ENCODE measurements at places on chromosomes 13 and 19.

DNA sequence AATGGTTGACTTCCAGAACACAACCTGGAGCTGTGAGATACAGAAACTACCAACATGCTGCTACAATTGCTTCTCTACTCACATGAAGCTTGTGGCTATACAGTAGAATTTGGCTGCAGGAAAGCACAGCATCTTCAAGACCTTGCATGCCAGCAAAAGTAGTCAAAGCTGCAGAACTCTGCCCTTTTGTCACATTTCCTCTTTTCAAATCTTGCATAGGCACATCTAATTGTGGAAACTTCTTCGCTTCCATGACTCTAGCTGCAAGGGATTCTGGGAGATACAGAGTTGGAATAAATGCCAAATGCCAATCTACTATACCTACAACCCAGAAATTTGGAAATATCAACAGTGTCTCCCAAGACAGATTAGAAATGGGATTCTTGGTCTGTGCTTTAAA lies 462.2 kb downstream of the FOXO1 start:
- DNase-seq: no peak

- DNase-seq: no peak
Measured at GRCh38 chr19:30739394-30739793, 367.2 kb downstream of the ZNF536 start.

DNA sequence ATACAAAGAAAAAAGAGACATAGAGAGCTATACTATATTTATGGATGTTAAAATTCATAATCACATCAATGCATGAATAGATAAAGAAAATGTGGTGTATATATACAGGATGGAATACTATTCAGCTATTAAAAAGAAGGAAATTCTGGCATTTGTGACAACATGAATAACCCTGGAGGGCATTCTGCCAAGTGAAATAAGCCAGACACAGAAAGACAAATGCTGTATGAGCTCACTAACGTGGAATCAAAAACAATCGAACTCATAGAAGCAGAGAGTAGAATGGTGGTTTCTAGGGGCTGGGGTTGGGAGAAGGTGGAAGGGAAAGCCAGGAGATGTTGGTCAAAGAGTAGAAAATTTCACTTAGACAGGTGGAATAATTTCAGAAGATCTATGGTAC lies 24.0 kb downstream of the UTP14C start:
- no peak for DNase-seq

DNA sequence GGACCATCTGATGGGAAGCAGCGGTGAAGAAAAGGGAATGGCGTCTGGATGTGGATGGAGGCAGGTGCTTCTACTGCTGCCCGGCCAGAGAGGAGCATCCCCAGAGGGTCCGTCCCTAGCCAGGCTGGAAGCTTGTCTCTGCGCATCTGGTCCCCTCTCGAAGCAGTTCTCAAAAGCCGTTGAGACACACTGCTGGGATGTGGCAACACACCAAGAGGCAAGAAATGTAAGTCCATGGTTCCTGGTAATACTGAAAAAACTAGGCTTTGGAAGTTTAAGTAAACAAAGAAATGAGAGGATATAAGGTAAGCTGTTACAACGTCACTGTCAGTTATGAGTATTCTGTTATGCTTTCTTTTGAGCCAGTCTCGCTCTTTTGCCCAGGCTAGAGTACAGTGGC lies 15.1 kb upstream of the FFAR2 start:
- DNase-seq: no peak

DNA sequence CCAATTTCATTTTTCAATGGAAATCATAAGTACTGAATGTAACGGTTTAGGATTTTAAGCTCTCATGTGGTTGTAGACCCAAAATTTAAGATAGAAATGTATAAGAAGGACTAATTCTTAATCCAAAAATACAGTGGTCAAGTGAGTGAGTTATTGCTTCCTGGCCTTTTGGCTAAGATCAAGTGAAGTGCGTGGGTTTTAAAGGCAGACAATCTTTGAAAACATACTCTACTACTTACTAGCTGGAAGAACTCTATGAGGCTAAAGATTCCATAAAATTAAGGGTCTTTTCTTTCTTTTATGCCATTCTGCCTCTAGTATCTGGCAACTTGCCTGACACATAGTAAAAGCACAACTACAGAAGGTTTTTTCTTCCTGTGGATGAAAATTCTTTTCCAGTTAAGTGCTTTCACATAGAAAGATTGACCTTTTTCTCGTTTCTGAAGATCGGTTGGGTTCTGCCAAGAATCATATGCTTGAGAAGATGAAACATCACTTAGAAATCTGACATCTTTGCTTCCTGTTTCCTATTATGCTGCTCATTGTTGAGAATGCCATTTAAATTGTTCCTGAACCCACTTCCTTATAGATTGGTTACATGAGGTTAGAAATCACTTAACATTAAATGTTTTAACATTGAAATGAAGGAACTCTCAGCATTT lies 26.4 kb upstream of the SCEL start:
- no peak for DNase-seq

GRCh38 chr19:10797078-10797477 lies 38.9 kb downstream of the TMED1 start:
- DNase-seq: peak; percentile 65

- no peak for DNase-seq
Measured at GRCh38 chr13:67651908-67652465, 421.9 kb upstream of the PCDH9 start.

DNA sequence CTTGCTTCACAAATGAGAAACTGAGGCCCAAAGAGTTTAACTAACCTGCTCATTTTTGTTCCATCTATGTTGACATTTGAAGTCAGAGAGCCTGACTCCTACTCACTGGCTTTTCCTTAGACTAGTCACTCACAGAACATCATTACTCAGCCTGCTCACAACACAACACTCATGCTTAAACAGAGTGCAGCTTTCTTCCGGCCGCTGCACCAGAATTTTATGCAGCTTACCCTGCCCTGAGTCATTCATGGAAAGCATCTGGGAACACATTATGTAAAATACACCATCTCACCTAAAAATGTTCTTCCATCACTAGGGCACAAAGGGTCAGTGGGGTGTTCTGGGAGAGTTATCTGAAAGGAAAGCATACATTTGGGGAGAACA lies 303.4 kb downstream of the SPRY2 start:
- DNase-seq: no peak

DNA sequence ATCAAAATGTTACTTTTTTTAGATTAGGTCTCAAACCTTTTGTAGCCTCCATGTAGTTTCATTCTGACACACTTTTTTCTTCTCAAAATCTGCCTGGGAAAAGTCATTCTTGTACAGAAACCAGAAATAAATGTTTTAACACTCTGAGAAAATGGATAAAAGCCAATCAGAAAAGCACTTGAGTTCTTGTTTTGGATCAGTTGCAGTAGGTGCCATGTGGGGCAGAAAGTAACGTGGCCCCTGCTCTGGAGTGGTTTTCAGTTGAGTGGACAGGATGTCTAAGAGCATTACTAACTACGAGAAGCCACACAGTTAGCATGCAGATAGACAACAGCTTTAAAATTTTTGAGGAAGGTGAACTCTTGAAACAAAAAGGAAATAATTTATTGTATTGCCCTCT lies 19.1 kb downstream of the GPR183 start:
- no peak for DNase-seq

DNA sequence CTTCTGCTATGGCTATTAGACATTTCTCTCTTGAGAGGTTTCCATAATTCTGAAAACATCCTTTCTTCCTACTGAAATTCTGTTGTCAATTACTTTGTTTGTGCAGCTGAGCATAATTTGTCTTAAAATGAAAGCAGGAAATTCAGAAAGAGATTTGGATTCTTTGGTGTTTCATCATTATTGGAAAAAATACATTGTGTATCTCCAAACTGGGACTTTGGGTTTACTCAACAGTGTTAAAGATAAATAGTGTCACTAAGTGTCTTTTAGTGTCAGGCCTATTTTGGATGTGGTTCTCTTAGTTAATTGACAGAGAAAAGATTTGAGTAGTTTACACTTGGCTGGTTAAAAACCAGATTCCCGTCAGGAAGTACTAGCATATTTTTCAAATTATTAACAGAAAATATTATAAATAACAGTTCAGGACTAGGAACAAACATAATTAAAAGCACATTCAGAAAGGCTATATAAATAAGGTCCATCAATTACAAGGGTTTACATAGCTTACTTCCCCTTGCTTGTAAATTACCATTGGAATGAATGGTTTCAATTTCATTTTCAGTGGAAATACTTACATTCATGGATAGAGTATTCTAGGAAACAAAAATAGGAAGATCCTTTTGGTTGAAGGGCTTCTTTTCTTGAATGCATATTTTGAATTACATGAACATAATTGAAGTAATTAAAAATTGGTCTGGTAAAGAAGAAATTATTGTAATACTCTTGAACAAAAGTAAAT lies 483.1 kb downstream of the GPC6 start:
- DNase-seq: no peak

GRCh38 chr13:51920267-51920666 lies 58.5 kb downstream of the CCDC70 start:
- peak; percentile 29 for DNase-seq

DNA sequence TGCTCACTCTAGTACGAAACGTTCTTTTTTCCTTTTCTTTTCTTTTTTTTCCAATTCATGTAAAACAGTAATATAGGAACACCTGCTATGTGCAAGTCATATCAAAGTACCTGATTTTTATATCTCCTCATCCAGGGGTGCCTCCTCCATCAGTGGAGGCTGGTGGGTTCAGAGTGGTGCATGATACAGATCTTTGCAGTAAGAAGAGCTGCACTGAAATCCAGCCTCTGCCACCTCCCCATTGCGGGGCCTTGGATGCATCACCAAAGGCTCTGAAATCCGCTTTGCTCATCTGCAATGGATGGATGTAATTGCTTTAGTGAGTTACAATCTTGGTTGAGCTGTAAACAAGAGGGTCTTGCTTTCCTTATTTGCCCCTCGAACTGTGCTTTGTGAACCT lies 38.3 kb downstream of the GPR12 start:
- DNase-seq: no peak

- DNase-seq: peak; percentile 68
Measured at GRCh38 chr13:49220036-49220855, at the start of gene MLNR. Gene MLNR, plus strand, starts transcription at chr13:49220338. Its CDS starts 0 bp downstream, at chr13:49220338.

DNA sequence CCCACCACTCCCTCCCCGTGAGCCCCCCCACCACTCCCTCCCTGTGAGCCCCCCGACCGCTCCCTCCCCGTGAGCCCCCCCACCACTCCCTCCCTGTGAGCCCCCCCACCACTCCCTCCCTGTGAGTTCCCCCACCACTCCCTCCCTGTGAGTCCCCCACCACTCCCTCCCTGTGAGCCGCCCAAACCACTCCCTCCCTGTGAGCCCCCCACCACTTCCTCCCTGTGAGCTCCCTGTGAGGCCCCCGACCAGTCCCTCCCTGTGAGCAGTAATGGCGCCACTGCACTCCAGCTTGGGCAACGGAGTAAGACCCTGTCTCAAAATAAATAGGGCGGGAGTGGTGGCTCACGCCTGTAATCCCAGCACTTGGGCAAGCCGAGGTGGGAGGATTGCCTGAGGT lies 9.9 kb downstream of the ABCA7 start:
- no peak for DNase-seq

DNA sequence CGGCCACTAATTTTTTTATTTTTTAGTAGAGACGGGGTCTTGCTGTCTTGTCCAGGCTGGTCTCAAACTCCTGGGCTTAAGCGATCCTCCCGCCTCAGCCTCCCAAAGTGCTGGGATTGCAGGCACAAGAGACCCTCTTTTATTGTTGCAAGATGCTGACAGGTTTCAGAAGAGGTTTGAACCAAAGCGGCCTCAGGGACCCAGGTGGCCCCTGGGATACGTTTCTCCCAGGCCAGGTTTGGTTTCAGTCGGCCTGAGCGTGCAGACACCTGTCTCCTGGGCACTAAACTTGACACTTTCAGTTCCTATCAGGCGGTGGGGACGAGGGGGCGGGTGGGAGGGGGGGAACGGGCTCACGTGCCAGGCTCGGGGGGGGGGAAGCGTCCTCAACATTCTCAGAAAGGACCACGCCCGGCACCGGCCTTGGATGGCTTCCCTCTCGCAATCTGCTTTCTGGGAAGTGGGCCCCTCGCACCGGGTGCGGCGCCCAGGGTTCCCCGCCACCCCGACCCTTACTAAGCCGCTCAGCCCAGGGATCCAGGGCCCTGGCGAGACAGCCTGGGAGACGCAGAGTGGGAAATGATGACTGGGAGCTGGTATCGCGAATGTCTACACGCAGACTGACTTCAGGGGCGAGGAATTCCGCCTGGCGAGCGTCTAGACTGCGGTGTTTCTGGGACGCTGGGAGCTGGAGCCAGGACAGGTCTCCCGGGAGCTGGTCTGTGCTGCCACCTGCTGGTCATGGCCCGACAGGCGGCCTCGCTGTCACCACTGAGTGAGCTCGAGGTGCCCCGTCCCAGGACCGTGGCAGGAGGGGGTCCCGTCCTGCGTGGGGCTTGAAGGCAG lies 91.6 kb downstream of the GNG7 start:
- DNase-seq: peak; percentile 98

- DNase-seq: no peak
Measured at GRCh38 chr19:38993271-38993670, 17.7 kb upstream of the FBXO17 start.

- no peak for DNase-seq
Measured at GRCh38 chr19:4624733-4625362, 14.5 kb upstream of the TNFAIP8L1 start.

DNA sequence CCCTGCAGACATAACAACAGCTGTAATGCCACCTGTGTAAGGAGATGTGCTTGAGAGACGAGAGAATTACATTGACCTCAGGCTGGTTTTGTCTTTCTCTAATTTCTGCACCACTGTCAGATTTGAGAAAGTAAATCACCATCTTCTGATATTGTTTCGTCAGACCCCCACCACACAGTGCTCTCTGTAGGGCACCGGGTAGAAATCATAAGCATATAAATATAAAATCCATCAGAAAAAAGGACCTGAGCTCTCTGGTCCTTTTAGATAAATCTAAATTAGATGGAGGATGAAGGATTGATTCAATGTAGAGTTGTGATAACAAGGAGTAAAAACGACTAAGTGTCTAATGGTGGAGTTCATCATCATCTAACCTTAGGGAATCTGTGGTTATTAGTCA lies 1981.0 kb upstream of the PRR20A start:
- no peak for DNase-seq

GRCh38 chr19:3441089-3441985 lies 39.0 kb downstream of the SMIM24 start:
- no peak for DNase-seq

DNA sequence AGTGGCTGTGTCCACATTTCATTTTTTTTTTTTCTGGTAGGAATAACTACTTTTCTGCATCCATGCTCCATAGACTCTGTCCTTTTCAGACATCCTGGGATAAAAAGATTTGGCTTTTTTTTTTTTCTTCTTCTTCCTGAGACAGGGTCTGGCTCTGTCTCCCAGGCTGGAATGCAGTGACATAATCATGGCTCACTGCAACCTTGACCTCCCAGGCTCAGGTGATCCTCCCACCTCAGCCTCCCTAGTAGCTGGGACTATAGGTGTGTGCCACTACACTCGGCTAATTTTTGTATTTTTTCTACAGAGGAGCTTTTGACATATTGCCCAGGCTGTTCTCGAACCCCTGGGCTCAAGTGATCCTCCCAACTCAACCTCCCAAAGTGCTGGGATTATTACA lies 4.1 kb upstream of the ICAM3 start:
- DNase-seq: no peak

GRCh38 chr13:46530084-46530935 lies 22.7 kb upstream of the LRCH1 start:
- DNase-seq: no peak

GRCh38 chr13:45315520-45316167 lies 25.3 kb downstream of the TPT1 start:
- DNase-seq: no peak

All from activated CD8-positive, alpha-beta memory T cell treated with anti-CD3 and anti-CD28 coated beads, Interleukin-2, amount 50 U/mL, for 48 hours (primary cell).